RCC 7860 (cell line): ENCODE measurements at places on chromosomes 4 and X.
A peak's percentile ranks its signal among the peaks of the same experiment; 100 is the strongest.

DNA sequence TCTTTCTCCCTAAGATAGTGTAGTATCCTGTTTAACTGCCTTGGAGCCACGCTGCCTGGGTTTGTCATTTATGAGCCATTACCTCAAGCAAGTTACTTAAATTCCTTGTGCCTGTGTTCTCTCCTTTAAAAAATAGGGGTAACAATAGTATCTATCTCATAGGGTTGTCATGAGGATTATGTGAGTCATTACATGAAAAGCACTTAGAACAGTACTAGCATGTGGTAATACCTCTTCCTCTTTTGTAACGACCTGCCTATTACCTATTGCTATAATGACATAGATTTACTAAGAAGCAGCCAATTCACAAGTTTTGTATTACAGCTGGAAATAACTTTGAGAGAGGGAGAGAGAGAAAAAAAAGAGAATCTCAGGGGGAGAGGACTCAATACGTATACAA is 834.7 kb downstream of the RAPGEF2 start:
- DNase-seq = no peak

- DNase-seq = no peak
Observed at GRCh38 chr4:6901669-6902317, 7.8 kb upstream of the TBC1D14 start.

- no peak for DNase-seq
Observed at GRCh38 chr4:123676890-123677229, 280.3 kb downstream of the SPRY1 start.

DNA sequence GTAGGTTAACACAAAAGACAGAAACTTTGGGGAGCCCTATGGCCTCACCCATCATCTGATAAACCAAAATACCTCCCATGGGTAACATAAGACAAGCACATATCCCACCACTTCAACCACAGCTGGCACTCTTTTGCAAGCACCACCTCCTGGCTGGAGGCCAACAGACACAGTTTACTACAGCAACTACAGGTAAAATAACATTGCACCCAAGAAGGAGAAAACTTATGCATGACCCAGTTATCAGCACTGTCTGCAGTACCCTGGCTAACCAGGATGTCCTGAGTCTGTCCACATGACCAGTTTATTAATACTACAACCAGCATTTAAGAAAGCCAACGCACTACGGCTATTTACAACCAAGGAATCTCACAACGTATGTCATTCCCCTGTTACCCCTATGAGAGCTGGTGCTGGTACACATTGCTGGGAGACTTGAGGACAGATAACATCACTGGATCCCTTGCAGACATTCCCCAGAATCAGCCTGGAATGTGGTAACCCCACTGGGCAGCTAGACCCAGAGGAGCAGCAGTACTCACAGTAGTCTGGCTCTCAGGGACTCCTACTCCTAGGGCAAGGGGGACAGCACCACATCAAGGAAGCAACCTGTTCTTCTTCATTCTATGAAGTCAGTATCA is 32.0 kb downstream of the ELF2 start:
- DNase-seq = no peak

DNA sequence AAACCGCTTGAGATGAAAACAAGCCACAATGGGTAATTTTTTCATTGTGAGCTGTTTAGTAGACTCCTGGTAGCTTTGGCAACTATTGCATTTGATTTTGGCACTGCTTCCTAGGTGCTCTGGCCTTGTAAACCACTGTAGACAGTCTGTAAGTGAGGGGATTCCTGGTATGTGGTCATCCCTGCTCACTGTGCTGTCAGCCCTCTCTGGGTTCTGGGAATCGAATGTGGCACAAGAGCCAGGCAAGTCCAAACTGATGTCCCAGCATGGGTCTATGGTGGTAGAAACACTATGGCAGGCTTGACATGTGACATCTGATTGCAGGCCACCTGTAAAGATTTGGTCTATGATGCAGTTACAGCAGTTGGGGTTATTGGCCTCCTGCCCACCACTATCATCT is 2.5 kb downstream of the USP51 start:
- DNase-seq = no peak

GRCh38 chr4:6912441-6912840 is 2.8 kb downstream of the TBC1D14 start:
- no peak for DNase-seq

DNA sequence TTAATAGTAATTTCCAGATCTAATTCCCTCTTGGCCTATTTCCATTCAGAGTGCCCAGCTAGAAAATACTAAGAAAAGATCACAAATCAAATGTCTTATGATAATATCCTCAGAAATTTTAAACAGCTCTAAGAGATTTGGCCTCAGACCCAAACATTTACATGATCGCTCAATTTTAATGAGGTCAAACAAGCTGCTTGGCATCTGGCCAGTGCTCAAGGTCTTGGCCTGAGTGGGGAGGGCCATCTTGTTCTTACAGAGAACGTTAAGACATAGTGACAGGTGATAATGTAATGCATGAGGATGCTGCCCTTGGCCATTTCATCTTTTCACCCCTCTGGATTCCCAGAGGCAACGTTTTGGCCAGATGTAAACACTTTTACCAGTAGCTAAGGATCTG is 159.2 kb upstream of the SLC7A11 start:
- DNase-seq = no peak

DNA sequence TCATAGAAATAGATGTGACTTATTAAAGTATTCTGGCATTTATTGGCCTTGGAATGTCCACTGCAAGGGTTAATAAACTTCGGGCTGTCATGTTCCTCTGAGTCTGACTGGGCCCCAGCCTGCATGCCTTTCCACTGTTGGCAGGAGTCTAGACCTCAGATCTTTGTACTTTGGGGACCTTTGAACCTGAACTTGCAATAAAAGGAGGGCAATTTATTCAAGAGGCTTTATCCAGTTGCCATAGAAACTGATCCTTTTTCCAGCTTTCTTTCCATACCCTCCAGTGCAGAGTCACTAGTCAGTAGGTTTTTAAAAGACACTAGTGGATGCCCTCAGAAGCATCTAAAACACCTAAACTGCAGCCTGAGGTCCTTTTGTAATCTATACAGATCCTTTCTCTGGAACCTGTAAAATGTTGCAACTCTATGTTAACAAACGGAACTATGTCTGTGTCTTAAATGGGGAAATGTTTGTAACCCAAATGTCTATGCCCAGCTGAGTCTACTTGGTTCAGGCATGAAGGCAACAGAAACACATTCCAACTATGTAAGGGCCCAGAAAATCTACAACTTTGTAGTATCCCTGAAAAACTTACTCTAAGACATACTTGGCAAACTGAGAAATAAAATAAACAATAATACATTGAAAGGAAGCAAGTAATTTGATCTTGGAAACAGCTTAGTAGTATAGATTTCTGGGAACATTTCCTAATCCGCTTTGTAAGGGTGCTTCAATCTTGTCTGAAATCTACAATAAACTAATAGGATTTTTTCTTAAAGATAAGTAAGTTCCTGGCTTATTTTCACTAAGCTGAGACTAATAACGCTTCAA is 41.5 kb downstream of the SOWAHB start:
- DNase-seq = no peak

- no peak for DNase-seq
Observed at GRCh38 chrX:19695884-19696283, 180.6 kb upstream of the MAP3K15 start.

- peak; percentile 45 for DNase-seq
Observed at GRCh38 chrX:46912098-46912602, at the start of gene JADE3. Gene JADE3 (plus strand): TSS chrX:46912421. CDS start chrX:46984895, 72,474 bp downstream.

DNA sequence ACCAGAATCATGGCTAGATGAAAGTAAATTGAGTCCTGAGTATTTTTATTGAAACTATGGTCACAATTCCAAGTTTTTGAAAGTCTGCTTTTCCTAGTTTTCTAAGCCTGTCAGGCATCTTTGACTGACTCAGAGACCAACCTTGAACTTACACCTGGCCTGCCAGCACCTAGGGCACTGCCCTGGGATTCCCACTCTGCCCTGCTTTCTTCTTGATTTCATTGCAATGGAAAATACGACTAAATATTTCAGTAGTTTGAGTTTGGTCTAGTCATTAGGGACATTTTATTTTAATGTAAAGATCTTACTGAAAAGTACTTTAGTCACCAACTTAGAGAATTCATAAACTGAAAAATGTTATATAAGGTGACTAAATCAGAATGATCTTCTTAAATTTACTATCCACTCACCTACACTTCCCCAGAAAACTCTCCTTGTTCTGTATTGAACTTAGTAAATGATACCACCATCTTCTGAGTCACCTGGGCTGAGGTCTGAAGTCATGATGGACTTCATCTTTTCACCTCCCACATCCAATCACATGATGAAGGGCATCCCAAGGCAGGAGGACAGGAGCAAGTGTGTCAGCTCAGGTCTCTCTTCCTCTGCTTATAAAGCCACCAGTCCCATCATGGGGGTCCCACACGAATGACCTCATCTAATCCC is 11.6 kb upstream of the PYURF start:
- no peak for DNase-seq

DNA sequence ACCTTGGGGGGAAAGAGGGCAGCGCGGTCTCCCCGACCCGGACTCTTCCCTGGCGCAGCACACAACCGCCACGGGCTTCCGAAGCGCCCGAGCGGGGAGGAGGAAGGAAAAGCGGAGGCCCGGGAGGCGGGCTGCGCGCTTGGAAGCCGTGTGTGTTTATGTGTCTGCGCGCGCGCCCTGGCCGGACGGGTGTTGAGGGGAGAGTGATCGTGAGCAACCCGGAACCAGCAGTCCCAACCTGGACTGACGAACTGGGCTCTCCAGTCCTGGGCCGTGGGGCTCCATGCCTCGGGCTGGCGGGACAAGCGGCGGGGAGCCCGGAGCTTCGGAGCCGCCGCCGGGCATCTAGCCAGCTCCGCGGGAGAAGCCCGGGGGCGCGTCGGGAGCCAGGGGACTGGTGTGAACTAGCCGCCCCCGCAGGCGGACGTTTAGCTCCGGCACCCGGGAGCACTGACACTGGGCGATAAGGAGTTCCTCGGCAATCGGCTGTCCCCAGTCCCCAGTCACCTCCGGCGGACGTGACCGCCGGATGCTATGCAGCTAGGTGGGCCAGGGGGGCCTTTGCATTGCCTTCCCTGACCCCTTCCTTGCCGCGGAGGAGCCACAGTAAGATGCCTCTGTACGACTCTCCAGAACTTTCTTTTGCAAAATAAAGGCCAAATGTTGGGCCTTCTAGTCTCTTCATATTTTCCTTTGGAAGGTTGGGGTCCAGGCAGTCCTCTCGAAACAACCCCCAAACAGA is 74.8 kb upstream of the BCOR start:
- no peak for DNase-seq

DNA sequence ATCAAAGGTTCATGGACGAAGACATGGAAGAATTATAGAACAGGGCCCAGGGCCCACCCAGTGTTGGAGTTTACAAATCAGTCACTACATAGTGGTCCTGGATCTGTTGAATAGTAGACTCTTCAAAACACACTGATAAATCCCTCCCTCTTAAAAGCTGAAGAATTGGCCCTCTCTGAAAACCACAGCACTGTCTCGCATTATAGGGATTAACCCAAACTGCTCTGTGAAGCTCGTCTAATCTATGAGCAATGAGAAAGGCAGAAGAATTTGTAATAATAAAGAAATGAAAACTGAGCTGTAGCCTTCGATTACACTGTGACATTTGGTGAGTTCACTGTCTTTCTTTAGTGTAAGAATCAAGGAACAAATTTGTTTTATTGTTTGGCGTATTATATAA is 92.5 kb upstream of the ZFP42 start:
- no peak for DNase-seq

- no peak for DNase-seq
Observed at GRCh38 chrX:45602151-45602550, 401.5 kb upstream of the DIPK2B start.

DNA sequence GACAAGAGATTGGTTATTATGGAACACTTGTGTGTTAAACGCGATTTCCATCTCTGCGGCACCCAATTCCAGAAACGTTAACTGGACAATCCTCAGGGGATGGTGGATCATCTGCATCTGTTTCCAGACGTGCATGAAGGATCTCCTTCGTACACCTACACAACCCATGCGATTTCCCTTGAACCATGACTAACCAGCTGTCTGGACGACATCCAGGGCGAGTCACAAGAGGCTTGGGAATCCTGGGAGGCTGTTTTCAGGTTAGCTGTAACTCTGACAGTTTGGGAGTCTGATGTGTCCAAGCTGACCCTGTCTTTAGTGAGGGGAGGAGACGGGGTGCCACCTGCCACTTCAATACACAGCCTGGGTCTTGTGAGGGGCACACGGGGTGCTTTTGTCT is 84.5 kb downstream of the GATB start:
- peak; percentile 38 for DNase-seq

DNA sequence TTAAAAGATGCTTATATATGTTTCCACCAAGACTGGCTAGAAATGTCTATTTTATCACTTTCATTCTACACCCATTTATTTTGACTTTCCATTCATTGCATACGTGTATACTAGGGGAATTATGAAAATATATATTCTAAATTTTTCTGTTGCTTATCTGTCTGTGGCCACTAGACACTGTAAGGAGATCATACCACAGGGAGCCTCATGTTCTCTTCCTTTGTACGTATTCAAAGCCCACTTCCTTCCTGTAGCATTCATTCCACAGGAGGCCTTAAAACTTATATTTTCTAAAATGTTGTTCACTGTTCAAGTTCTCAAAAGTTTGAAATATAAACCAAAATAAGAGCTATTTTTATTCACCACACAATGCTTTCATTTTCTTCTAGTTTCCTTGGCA is 1848.9 kb upstream of the TENM3 start:
- DNase-seq = no peak

- peak; percentile 5 for DNase-seq
Observed at GRCh38 chrX:46185923-46186810, 359.1 kb downstream of the ZNF674 start.

DNA sequence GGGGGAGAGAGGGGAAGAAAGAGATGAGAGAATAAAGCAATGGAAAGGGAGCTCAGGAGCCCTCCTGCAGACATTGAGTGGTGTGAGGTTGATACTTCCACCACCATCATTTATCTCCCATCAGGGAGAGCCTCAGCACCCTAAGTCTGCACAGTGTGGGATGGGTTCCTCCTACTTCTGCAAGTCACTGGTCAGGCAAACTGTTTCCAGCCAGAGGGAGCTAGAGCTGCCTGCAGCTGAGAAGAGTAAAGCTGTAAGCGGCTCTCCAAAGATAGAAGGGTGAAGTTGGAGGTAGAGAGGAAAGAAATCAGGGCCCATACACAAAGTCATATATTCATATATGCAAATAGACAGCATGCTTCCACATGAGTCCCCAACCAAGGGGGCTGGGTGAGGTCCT is 21.9 kb upstream of the ZNF81 start:
- no peak for DNase-seq

DNA sequence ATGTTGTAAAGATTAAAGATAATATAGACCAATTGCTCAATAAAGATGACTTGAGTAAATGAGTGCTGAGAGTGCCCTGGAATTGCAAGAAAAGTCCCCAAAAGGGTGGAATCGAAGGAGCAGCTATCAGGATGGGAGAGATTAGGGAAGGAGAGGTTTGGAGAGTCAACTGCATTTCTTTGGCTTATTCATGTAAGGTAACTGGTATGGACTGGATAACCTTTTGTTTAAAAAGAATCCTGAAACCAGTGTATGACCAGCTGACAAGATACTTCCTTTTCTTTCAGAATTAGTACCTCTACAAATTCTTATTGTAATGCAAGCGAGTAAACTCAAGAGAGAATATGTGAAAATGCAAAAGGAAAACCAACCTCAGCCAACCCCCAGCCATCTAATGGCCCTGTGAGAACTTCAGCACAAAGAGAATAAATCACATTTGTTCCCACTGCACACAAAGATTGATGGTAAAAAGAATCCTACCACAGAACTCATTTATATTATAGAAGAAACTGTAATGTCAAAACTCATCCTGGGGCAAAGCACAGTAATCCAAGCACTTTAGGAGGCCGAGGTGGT is 24.5 kb upstream of the SPP1 start:
- DNase-seq = no peak
